ENCODE measurements at places on chromosomes 1 and 21. TPM values are rescaled to one million over a fixed set of nuclear protein-coding genes. Genes with fewer than 3 reads are reported as not detected.

Gene LCE1F
- not detected for total RNA-seq

Gene CA6
- total RNA-seq: not detected

GRCh38 chr1:107362468-107363140 is 221.8 kb downstream of the NTNG1 start:
- H3K4me3 ChIP-seq: no peak overlapping the region
- no peaks in the 10 kb centered on the region for H3K36me3 ChIP-seq
- no peak overlapping the region for H3K27ac ChIP-seq
- no peak for DNase-seq
- no peaks in the 10 kb centered on the region for H3K4me1 ChIP-seq

- DNase-seq: peak; percentile 80
- peak overlapping the region; percentile 79 for H3K27ac ChIP-seq
- H3K4me1 ChIP-seq: peaks cover 31% of the 10 kb centered on the region
- H3K4me3 ChIP-seq: no peak overlapping the region
- peaks cover 5% of the 10 kb centered on the region for H3K36me3 ChIP-seq
- no peaks in the 10 kb centered on the region for H3K27me3 ChIP-seq
These were observed 83.9 kb upstream of the EDEM3 start for GRCh38 chr1:184838504-184838951.

Gene CHRM3
- 2.2 TPM for total RNA-seq

DNA sequence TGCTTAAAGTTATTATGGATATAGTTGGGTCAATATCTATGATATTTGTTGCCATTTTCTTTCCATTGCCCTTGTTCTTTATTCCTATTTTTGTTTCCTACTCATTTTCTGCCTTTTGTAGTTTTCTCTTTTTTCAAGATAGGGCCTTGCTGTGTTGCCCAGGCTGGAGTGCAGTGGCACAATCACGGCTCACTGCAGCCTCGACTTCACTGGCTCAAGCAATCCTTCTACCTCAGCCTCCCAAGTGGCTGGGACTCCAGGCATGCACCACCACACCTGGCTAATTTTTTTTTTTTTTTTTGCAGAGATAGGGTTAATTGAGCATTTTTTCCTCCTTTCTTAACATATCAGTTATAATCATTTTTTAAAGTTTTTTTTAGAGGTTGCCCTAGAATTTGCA is 92.7 kb downstream of the TOMM20 start:
- no peak overlapping the region for H3K4me3 ChIP-seq
- no peaks in the 10 kb centered on the region for H3K27me3 ChIP-seq

Gene RAB42
- 2.0 TPM for total RNA-seq

- H3K27me3 ChIP-seq: no peaks in the 10 kb centered on the region
- peak within 1 kb of the TSS; percentile 4 for H3K4me3 ChIP-seq
These were observed at the start of gene S100A9 for GRCh38 chr1:153357853-153358690. TSS of gene S100A9 (plus strand) at chr1:153357854. CDS start at chr1:153358284, 430 bp downstream.

DNA sequence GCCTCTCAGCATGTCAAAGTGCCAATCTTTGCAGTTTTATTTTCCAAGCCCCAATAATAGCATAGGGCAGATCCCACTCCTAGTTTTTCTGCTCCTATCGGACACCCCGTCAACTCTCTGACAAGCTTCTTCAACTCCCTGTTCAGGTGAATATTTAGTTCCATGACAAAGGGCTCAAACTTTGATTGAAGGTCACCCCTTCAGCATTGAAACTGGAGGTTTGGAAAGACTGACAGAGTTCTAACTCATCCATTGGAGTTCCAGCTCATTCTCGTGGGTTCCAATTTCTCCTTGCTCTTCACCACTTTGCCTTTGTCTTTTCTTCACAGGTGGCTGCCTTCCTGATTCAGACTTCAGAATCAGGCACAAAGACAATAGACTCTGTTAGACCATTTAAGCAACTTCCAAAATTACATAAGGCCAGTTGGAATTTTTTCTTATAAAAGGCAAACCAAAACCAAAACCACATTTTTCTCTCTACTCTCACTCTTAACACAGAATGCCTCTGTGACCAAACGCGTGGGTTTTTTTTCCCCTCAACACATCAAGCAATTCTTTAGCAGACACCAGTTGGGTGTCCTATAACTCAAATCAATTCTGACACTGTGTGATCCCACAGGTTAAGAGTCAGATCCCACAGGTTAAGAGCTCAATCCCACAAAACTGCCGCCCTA is 169.3 kb upstream of the USP25 start:
- no peaks in the 10 kb centered on the region for H3K4me1 ChIP-seq
- no peak overlapping the region for H3K4me3 ChIP-seq
- H3K36me3 ChIP-seq: no peaks in the 10 kb centered on the region
- no peak overlapping the region for H3K27ac ChIP-seq
- no peak for DNase-seq

DNA sequence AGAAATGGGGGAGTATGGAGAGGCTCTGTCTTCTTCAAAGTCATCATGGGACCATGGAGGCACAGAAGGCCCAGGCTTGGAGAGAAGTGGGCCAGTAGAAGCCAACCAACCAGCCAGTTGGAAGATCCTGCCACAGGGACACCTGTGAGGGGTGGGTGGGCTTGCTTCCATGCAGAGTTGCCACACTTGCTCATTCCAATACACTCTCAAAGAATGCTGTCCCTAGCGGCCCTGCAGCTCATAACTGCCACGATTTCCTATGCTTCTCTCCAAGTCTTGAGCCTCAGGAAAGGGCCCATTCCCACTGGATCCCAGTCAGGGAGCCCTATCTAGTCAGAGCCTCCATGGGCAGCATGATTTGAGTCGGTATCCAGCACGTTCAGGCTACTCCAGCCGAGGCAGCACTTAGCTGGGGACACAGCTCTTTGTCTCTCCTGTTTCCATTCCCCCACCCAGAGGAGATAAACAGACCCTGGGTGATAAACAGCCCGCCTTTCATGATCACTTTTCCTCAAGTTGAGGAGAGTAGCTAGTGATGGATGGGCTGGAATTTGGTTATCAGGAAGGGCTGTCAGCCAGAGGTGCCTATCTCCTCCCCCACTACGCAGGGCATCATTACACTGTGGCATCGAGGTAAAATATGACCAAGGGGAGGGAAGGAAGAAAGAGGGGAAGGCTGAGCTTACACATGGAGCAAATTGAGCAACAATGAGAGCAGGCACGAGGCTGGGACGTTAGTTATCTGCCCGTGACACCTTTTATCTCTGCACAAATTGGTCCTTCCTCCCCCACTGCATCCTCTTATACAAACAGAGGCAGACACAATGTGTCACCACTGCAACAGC is 64.6 kb downstream of the ERI3 start:
- H3K36me3 ChIP-seq: no peaks in the 10 kb centered on the region
- no peak for DNase-seq
- H3K27ac ChIP-seq: no peak overlapping the region
- peaks cover 21% of the 10 kb centered on the region for H3K4me1 ChIP-seq

- H3K27ac ChIP-seq: peak overlapping the region; percentile 100
- H3K4me1 ChIP-seq: no peaks in the 10 kb centered on the region
- peak overlapping the region; percentile 88 for H3K4me3 ChIP-seq
- H3K27me3 ChIP-seq: no peaks in the 10 kb centered on the region
- H3K36me3 ChIP-seq: no peaks in the 10 kb centered on the region
These were observed 539 bp downstream of the LAMC1 start for GRCh38 chr1:183023601-183024316.

DNA sequence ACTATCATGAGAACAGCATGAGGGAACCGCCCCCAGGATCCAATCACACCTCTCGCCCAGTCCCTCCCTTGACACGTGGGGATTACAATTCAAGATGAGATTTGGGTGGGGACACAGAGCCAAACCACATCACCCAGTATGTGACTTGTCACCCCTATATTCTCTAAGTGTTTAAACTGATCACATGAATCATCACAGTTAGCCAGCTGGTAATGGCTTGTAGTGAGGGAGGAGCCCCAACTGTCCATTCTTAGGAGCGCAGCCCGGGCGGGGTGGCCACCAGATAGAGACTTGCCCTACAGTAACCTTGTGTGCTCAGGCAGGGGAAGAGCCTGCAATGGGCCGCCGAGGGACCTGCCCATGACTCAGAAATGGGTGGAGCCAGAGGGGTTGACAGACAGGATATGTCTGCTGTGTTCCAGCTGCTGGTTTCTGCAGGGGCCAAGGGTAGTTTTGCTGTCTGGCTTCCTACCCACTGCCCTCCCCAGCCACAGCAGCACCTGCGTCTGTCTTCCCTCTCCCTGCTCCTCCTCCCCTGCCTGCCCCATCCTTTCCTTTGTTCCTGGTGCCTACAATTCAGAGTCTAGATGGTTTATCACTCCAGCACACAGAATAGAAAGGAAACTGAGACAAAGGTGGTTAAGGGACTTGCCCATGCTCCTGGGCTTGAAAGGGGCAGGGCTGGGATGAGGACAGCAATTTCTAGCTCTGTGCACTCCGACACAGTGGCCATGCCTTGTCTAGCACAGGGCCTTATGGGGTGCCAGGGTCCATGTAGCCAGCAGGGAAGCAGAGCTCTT is 9.2 kb downstream of the ABCG1 start:
- peaks cover 3% of the 10 kb centered on the region for H3K36me3 ChIP-seq
- H3K4me3 ChIP-seq: no peak overlapping the region
- DNase-seq: peak; percentile 96
- H3K4me1 ChIP-seq: no peaks in the 10 kb centered on the region
- H3K27me3 ChIP-seq: no peaks in the 10 kb centered on the region
- H3K27ac ChIP-seq: peak overlapping the region; percentile 74

Gene DOCK7
- total RNA-seq: 11.9 TPM

DNA sequence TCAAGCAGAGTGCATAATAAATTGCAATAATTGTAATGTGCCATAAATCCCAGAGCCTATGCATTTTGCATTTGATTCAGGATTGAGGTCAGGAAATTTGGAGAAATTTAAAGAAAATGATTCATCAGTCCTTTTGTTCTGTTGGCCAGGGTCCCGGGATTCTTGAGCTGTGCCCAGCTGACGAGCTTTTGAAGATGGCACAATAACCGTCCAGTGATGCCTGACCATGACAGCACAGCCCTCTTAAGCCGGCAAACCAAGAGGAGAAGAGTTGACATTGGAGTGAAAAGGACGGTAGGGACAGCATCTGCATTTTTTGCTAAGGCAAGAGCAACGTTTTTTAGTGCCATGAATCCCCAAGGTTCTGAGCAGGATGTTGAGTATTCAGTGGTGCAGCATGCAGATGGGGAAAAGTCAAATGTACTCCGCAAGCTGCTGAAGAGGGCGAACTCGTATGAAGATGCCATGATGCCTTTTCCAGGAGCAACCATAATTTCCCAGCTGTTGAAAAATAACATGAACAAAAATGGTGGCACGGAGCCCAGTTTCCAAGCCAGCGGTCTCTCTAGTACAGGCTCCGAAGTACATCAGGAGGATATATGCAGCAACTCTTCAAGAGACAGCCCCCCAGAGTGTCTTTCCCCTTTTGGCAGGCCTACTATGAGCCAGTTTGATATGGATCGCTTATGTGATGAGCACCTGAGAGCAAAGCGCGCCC is 8.7 kb downstream of the PROX1 start:
- peaks cover 9% of the 10 kb centered on the region for H3K36me3 ChIP-seq
- peak overlapping the region; percentile 61 for H3K27ac ChIP-seq
- DNase-seq: no peak
- no peaks in the 10 kb centered on the region for H3K27me3 ChIP-seq

GRCh38 chr21:45387506-45387905 is 17.5 kb upstream of the COL18A1 start:
- no peak for DNase-seq
- no peaks in the 10 kb centered on the region for H3K27me3 ChIP-seq
- H3K4me1 ChIP-seq: peaks cover 17% of the 10 kb centered on the region

- no peak overlapping the region for H3K4me3 ChIP-seq
- no peaks in the 10 kb centered on the region for H3K27me3 ChIP-seq
- H3K36me3 ChIP-seq: no peaks in the 10 kb centered on the region
- no peaks in the 10 kb centered on the region for H3K4me1 ChIP-seq
These were observed 53.7 kb downstream of the ELK4 start for GRCh38 chr1:205577874-205578658.

- DNase-seq: no peak
- H3K4me3 ChIP-seq: no peak overlapping the region
- H3K4me1 ChIP-seq: no peaks in the 10 kb centered on the region
- H3K36me3 ChIP-seq: peaks cover 4% of the 10 kb centered on the region
These were observed 46.2 kb downstream of the USP25 start for GRCh38 chr21:15775981-15776380.

DNA sequence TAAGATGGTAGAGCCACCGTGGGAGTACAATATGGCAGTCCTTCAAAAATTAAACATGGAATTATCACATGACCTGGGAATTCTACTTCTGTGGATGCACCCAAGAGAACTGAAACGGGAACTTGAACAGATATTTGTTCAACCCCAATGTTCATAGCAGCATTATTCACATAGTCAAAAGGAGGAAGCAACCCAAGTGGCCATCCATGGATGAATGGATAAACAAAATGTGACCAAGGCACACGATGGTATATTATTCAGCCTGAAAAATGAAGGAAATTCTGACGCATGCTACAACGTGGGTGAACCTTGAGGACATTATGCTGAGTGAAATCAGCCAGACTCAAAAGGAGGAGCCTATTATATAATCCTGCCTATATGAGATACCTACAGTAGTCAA is 22.8 kb upstream of the LAPTM5 start:
- H3K4me3 ChIP-seq: no peak overlapping the region
- H3K27ac ChIP-seq: no peak overlapping the region
- H3K36me3 ChIP-seq: no peaks in the 10 kb centered on the region
- no peaks in the 10 kb centered on the region for H3K4me1 ChIP-seq

DNA sequence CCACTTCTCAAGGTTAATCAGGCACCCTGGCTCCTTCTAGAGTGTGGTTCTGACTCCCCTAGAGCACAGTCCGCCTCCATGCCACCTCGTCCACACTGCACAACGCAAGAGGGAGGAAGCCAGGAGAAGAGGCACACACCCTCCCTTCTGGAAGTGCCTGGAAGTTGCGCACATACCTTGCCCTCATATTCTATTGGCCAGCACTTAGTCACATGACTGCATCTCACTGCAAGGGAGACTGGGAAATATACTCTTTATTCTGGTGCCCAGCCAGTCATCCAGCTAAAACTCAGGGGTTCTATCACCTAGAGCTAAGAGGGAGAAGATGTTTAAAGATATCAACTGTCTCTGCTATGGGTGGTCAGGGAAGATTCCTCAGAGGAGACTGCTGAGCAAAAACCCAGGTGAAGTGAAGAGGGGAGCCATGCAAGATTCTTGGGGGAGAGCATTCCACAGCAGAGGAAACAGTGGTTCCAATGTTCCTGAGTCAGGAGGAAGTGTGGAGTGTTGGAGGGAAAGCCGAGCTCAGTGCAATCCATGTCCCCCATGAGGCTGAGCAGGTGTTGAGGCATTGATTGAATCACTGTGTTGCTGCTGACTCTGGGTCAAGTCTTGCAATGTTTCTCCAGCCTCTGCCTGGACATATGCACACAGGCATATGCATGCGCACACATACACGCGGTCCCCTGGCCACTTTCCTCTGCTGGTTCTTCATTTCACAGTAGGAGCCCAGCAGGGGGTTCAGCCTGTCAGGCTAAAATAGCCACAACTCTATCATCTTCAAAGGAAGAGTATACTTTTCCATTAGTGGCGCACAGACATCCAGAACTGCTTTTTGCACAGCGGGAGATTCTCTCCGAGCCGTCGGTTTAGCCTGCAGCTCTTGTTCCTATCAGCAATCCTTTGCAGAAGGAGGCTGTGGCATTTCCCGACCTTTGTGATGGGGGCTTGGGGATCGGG is 22.3 kb upstream of the KLHDC7A start:
- H3K4me3 ChIP-seq: no peak overlapping the region
- no peak overlapping the region for H3K27ac ChIP-seq
- no peak for DNase-seq
- no peaks in the 10 kb centered on the region for H3K4me1 ChIP-seq

- DNase-seq: no peak
- no peaks in the 10 kb centered on the region for H3K27me3 ChIP-seq
- no peak overlapping the region for H3K4me3 ChIP-seq
These were observed 102.3 kb downstream of the LACTBL1 start for GRCh38 chr1:22870201-22870871.

Gene ST6GALNAC3
- 6.8 TPM for total RNA-seq

GRCh38 chr1:36098650-36099365 is 10.1 kb downstream of the ADPRS start:
- H3K27me3 ChIP-seq: no peaks in the 10 kb centered on the region
- DNase-seq: no peak
- peaks cover 9% of the 10 kb centered on the region for H3K36me3 ChIP-seq
- H3K4me1 ChIP-seq: no peaks in the 10 kb centered on the region

Gene ATXN7L2
- total RNA-seq: 3.5 TPM

Measured in right atrium auricular region (tissue), 2 donors.